ENCODE measurements at places on chromosomes 1 and 21. TPM values are rescaled to one million over a fixed set of nuclear protein-coding genes. Genes with fewer than 3 reads are reported as not detected.

The MAP3K21 gene
- 0.64 TPM for total RNA-seq

The C1orf87 gene
- total RNA-seq, result not detected

The ADAMTS4 gene
- 0.89 TPM for total RNA-seq

The CPLANE2 gene
- total RNA-seq, result 3.2 TPM

The BGLAP gene
- total RNA-seq, result 2.3 TPM

The NR1I3 gene
- not detected for total RNA-seq

The FMN2 gene
- total RNA-seq, result not detected

The CCDC17 gene
- total RNA-seq, result 4.4 TPM

The FLG2 gene
- total RNA-seq, result not detected

The HEATR1 gene
- total RNA-seq, result 107 TPM

DNA sequence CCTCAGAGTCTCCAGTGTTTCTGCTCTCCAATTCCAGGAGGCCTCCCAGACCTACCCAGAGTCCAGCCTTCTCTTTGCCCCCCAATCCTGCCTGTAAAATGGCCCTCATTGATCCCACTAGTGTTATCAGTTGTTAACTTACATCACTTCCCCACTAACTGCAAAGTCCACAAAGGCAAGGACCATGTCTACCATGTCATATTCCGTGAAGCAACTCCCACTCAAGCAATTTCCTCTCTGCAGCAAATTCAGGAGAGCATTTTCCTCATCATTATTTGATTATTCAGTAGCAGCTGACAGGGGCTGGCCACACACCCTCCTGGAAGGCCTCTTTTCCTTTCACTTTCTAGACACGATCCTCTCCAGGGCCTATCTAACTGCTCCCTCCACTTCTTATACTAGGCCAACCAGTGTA is 153.5 kb downstream of the RERE start:
- DNase-seq, result no peak

DNA sequence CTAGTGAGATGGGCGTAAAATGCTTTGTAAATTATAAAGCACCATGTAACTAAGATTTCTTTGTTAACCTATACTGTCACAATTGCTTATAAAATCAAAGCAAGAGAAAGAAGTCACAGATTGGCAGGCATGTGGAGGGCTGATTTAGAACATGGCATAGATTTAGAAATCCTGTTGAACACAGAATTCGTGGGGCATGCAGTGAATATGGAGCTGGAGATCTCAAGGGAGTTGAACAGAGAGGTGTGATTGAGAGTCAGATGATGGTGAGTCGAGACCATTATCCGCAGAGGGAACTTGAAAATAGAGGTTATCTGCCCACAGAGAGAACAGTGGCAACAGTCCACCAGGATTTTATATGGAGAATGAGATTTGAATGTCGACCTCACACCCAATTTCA is 27.6 kb downstream of the PBX1 start:
- DNase-seq, result no peak

DNA sequence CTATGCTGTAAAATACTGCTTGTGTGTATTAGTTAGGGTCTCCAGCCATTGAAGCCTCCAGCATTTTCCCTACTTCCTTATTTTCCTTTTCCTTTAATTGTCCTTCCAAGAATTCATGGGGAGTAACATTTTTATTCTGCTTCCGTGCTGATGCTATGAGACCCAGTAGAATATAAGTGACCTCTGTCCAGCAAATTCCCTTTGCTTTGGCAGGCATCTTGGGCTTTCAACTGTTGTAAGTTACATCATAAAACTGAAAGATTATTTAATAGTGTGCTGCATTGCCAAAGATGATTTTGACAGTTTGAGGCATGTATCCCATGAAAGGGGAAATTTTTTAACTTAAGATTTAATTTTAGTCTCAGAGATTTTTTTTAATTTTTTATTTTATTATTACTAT is 48.1 kb upstream of the B3GALT2 start:
- no peak for DNase-seq

GRCh38 chr1:224503161-224504118 is 68.8 kb upstream of the WDR26 start:
- peak; percentile 63 for DNase-seq

- no peak for DNase-seq
Measured at GRCh38 chr1:25856856-25857255, 2.4 kb downstream of the AUNIP start.

DNA sequence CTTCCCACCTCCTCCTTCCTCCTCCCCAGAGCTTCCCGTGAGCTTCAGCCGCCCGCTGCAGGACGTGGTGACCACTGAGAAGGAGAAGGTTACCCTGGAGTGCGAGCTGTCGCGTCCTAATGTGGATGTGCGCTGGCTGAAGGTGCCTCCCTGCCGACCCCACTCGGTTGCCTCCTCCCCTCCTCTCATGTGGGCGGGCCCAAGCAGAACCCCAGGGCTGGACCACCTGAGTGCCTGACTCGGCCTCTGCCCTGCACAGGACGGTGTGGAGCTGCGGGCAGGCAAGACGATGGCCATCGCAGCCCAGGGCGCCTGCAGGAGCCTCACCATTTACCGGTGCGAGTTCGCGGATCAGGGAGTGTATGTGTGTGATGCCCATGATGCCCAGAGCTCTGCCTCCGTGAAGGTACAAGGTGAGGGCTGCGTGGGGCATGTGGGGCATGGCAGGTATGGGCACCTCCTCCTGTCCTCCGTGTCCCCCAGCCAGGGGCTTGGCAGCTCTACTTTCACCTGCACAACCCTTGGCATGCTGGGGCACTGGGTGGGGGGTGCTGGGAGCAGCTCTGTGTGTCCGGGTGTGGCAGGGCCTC is 69.2 kb downstream of the OBSCN start:
- no peak for DNase-seq

DNA sequence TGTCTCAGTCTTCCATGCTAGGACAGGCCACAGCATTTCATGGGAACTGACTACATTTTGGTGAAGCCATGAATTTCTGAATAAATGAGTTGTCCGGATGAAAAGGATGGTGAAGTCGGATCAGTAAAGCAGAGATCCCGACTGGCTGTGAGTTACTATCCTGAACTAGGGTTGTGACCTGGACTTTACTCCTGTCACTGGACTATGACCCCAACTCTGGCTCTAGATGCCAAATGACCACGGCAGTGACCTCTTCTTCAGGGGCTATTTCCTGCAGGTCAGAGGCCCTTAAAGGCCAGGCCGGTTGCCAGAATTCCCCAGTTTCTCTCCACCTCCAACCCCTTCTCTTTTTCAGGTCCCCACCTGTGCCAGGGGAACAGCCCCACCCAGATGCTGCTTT is 1.7 kb upstream of the NECTIN4 start:
- DNase-seq, result no peak

DNA sequence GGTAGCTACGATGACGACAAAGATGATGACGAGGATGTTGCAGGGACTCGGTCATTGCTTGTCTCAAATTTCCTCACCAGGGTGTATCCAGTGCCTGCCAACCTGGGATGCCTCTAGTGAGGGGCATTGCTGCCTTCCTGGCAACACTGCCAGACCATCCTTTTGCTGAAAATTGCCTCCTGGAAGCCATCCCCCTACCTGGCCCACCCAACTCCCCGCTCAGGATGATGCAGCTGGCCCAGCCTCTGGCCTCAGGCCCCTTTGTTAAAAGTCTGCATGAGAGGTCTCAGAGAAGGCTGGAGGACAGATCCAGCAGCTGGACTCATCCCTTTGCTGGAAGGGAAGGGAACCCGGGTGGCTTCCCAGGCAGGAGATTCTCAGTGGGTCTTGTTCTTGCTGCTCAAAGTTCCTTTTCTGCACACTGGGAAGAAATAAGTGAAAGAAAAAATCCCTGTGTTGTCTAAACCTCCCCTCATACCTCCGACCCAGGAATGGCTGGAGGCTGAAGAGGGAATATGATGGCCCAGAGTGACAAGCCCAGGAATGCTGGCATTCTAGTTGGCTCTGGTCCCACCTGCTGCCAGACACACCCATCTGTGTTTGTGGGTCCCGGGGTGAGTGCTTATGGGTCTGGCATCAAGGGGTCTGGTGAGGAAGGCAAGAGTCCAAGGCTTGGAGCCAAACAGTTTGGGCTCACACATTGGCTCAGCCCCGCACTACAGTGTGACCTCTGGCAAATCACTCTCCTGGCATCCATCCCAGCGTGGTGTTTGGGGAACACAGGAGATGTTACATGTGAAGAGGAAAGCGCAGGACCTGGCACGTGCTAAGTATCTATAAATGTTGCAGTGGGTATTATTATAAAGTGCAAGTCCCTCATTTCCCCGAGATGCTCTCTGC is 6.7 kb upstream of the FNDC5 start:
- no peak for DNase-seq

GRCh38 chr1:24920533-24920925 is 9.5 kb downstream of the RUNX3 start:
- DNase-seq, result no peak

DNA sequence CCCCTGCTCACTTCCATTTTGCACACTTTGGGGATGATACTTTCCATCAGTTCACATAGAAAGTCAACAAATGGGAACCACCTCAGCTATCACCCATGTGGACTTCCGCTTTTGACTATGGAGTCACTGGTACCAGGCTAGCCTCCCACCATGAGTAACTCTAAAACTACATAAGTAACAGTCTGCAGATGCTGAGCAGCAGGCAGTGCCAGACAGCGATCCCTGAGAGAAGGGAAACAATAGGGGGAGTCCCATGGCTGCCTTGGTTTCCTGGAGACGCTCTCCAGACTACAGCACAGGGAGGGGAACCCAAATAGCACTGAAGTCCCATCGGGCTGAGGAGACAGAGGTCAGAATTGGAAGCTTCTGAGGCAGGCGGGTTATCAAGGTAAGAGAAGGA is 2.8 kb upstream of the TFF2 start:
- no peak for DNase-seq

DNA sequence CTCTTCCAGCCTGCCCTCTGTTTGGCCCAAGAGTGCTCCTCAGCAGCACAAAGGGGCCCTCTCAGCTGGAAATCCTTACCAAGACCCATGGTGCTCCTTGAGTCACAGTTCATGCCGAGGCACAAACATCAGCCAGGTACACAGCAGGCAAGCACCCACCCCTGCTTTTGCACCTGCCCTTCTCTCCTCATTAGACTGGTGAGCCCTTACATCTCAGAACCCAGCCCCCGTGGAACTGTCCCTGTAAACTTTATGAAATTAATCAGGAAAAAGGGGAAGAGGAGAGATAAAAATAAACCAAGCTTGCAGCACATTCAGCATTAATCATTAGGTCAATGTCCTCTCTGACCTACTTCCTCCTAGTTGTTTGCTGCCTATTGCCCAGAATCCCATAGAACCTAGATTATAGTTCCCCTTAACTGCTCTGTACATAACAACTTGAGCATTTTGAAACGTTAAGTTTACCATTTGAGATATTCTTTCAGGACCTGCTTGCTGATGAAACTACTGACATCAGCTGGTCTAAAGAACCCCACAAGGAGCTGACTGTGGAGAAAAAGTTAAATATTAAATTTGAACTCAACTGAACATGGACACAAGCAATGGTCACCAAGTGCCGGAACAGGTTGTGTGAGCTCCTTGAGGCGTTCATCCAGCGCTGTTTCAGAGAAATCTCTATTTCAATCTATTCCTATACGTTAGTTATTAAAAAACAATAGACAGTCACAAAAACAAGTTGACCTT is 738.4 kb downstream of the MATN1 start:
- DNase-seq, result no peak

- DNase-seq, result no peak
Measured at GRCh38 chr1:8551613-8552489, 233.9 kb downstream of the SLC45A1 start.

GRCh38 chr1:7579831-7580804 is 191.0 kb upstream of the VAMP3 start:
- peak; percentile 56 for DNase-seq

DNA sequence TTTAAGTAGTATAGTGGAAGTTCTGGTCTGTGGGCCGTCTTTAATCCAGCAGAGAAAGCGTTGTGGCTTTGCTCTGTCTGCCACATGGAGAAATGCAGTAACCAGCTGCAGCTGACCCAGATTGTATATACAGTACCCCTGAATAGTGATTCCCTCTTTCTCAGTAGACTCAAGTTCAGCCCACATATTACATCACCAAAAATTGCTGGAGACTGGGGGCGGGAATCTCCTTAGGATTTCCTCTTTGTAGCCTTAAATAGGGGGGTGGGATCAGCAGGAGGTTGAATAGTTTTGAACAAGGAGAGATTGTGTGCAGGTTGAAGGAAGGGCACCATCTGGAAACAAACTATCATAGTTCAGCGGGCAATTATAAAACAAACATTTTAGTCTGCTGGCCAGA is at the start of gene ANGPTL1:
Gene ANGPTL1, minus strand, starts transcription at position 134 of the 400 bp plus-strand sequence. CDS start 5,301 bp downstream, outside the sequence.
- no peak for DNase-seq

GRCh38 chr1:115052454-115053083 is 22.9 kb downstream of the TSHB start:
- no peak for DNase-seq

DNA sequence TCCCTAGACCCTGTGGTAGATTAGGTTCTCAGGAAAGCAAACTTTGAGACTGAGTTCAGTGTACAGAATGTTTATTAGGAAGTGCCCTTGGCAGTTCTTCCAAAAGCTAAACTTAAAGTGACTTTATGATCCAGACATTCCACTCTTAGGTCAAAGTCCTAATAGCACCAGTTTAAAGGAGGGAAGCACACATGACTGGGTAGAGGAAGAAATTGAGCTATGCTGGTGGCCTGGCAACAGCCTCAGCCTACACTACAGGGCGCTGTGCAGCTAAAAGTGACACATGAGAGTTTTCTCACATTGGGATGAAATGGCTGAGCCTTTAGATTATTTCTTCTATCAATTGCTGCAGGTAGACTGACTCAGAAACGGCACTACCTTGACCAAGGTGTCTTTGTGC is 280.4 kb downstream of the BRINP2 start:
- no peak for DNase-seq

GRCh38 chr1:205580923-205581180 is 51.0 kb downstream of the ELK4 start:
- DNase-seq, result no peak

DNA sequence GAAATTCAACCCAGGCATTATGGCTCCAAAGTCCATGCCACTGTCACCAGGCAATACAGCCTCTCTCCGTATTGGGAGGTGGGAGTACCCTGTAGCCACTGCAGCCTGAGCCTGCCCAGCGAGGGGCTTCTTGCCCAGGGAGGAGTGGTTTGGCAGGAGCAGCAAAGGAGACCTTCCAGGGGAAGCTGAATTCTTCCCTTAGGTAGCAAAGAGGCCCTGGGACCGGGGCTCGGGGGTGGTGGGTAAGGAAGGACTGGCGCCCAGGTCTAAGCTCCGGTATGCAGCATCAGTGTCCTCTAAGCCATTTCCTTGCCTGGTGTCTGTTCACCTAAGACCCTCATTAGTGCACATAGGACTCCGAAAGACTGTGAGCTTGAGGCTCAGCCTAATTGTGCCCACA is 17.0 kb downstream of the TNNT2 start:
- DNase-seq, result no peak

DNA sequence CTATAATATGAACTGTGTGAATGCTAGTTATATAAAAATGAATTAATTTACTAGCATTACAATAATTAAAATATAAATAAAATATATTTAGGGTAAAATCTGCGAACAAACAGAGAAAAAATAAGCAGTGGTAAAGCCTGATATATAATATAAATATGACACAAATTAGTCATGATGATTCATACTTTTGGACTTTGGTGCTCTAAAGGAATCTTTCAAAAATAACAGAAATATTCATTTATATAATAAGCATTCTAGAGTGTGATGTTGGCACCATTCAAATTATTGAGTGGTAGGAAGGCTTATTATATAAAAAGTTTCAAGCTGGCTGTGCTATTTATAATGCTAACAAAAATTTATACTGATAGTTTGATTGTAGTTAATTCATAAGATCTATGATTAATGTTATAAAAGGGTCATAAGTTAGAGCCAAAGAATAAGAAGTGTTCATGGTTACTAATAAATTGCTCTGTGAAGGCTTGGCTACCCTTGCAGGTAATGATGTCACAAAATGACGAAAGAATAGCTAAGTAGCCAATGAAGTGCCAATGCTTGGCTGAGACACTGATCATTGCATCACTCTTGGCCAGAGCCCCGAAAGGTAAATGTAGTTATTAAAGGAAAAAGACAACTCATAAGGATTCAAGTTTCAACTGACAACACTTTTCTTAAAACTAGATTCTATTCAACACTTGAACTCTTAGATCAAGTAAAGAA is 108.7 kb downstream of the USH2A start:
- DNase-seq, result no peak
